ENCODE measurements at places on chromosomes 16 and 17.

DNA sequence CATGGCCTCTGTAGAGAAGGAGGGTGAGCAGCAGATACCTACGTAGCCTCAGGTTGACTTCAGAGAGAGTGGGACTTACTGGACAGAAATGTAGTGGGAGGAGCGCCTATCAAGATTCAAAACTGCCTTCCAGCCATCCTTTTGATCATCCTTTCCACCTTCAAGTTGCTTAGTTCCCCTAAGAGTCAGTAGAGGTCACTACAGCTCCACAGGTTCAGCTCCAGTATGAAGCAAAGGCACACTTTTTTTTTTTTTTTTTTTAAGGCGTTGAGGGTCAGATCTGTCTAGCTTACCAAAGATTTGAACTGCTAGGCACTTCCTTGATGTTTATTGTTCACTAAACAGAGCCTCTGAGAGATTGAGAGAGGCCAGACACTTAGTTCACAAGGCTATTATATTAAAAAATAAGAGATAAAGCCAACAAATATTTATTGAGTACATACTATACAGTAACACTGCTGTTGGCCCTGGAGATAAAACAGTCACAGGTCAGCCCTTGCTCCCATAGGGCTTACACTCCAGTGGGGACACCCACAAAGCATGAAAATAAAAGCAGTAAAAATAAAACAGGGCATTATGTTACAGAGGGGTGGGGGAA, 3.1 kb downstream of the RNF227 start:
- peak; percentile 86 for DNase-seq

DNA sequence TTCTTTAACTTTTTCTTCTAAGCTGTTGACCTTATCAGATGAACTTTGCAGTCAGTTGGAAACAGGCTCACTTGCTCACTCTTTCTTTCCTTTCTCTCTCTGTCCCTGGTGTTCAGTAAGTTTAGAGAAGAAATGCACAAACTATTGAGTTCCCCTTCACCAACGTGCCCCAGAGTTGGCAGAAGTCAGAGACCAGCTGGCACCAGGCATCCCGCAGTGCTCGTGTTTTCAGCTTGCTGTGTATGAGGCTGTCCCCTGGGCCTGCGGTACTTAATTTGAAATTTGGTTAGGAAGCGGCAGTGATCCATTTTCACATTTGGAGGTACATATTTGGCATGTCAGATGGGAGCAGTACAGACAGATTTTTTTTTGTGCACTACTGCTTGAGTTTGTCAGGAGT, 258.6 kb downstream of the SNX29 start:
- peak; percentile 47 for DNase-seq

DNA sequence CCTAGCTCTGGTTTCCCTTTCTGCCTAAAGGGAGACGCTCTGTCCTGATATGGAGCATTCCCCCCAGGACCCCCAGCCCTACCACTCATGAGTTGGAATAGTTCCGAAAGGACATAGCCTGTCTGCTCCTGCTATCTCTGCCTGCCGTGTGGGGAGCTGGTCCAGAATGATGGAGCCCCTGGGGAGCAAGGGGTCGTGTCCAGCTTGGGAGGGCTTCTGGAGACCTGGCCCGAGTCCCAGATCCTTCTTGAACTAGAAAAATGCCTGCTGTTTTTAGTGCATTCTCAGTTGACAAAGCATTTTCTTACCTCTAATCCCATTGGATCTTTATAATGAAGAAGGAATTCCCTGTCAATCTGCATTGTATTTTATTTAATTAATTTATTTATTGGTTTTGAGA, 9.1 kb upstream of the GRN start:
- no peak for DNase-seq

GRCh38 chr17:7955414-7956227, 23.6 kb downstream of the CNTROB start:
- no peak for DNase-seq

GRCh38 chr17:74280093-74280513, 6.1 kb downstream of the DNAI2 start:
- DNase-seq: no peak

DNA sequence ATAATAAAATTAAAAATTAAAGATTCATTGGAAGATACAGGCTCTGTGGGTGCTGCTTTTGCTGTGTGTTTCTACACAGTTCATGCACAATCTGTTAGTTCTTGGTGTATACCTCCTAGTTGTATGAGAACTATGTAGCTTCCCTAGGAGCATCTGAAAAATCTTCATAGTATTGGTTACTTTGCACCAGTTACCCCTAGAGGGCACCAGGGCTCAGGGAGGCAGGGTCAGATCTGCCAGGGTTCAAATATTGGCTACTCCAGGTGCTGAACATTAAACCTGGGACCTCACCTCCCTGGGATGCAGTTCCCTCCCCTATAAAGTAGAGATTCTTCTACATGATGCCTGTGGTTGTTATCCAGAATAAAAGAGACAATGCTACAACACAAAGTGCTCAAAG, 583.0 kb upstream of the CDH11 start:
- no peak for DNase-seq

GRCh38 chr17:31387438-31387837, 4.0 kb upstream of the RAB11FIP4 start:
- no peak for DNase-seq

- DNase-seq: no peak
Observed at GRCh38 chr16:78619811-78620210, 520.4 kb downstream of the WWOX start.

GRCh38 chr16:31347445-31347844, 7.5 kb upstream of the ITGAX start:
- no peak for DNase-seq

- DNase-seq: no peak
Observed at GRCh38 chr17:57559634-57560318, 185.3 kb downstream of the CCDC182 start.

- peak; percentile 26 for DNase-seq
Observed at GRCh38 chr17:65785109-65785508, 223.7 kb upstream of the AXIN2 start.

DNA sequence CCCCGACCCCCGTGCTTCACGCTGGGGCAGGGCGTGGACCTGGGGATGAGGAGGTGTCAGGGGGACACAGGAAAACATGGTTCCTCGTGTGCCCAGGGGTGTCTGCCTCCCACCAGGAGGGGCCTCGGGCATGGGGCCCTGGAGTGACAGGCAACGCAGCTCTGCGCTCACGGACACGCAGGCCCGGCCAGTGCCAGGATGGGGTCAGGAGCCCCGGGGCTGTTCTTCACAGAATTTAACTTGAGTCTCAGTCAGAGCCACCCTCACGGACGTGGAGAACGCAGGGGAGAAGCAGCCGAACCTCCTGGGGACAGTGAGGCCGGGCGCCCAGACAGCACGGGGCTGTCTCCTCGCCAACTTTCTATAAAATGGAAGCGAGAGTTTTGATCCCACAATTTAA, 16.7 kb downstream of the UNKL start:
- DNase-seq: no peak

GRCh38 chr17:57838857-57839570, 10.8 kb downstream of the MRPS23 start:
- DNase-seq: no peak

- DNase-seq: no peak
Observed at GRCh38 chr17:40105861-40106759, 5.7 kb upstream of the NR1D1 start.

DNA sequence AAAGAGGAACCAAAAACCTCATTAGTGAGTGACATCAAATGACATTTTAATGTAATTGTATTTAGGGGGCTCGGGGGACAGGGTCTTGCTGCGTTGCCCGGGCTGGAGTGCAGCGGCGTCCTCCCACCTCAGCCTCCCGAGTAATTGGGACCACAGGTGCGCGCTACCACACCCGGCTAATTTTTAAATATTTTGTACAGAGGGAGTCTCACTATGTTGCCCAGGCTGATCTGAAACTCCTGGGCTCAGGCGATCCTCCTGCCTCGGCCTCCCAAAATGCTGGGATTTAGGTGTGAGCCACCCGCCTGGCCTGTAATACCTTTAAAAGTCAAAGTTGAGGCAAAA, 581 bp downstream of the SNRNP25 start:
- DNase-seq: no peak

DNA sequence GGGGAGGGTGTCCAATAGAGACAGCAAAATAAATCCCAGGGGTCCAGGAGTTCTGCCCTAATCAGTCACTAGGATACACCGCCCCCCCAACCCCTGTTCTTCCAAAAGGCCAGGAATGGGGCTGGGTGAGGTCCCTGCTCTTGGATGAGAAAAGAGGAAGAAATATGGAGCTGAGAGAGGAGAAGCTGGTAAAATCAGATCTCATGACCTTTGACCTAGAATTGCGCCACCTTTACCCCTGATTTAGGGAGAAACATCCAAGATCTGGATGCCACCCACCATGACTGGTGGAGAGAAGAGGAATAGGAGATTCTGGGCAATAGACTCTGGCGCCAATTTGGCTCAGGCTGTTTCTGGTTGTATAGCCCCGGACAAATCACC, 707 bp upstream of the CACNB1 start:
- DNase-seq: peak; percentile 39

DNA sequence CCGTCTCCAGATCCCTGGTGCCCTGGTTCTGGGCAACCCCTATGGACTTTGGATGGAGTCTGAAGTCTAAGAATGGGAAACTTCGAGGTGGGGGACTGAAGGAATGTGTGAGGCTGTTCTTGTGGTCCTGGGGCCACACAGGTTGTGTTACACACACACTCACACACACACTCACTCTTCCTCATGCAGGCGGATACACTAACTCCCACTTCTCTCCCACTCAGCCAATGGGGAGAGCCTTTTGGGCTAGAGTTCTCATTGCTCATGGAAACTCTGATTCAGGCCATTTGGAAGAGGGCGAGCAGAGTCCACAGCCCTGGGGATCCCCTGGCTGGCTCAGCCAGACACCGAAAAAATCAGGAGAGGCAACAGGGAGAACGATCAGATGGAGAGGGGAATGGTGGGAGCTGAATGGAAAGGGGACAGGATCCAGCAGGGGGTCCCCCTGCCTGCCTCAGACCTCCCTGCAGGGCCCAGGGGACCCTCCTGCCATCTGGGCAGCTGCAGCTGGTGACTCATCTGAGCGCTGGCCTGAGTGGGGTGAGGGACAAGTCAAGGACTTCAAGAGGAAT, 9.1 kb downstream of the IGFBP4 start:
- DNase-seq: no peak

GRCh38 chr16:68739964-68740627, 3.0 kb downstream of the CDH1 start:
- DNase-seq: no peak

- peak; percentile 35 for DNase-seq
Observed at GRCh38 chr17:19238167-19238505, 970 bp downstream of the EPN2 start.

- peak; percentile 58 for DNase-seq
Observed at GRCh38 chr17:32277284-32277683, 11.7 kb downstream of the RHBDL3 start.

- no peak for DNase-seq
Observed at GRCh38 chr16:3017794-3018506, at the start of gene CLDN6. CLDN6 (minus strand) TSS chr16:3018183; CDS start chr16:3016021, 2,162 bp downstream.

GRCh38 chr17:35170968-35171771, 23.0 kb downstream of the SLC35G3 start:
- DNase-seq: no peak

DNA sequence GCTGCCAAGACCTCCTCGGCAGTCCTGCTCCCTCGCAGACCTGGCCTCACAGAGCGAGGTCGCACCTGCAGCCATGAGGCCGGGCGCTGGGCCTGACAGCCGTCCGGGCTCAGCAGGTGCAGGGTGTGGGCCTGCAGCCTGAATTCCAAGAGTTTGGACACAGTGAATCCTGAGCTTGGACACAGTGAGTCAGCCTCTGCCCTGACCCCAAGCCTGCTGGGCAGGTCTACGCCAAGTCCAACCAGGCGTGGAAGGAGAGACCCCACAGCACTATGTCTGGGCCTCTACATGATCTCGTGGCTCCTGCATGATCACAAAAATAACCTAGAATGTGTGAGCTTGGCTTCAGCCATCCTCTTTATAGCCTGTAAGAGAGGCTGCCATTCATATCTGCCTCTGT, 121.0 kb downstream of the C16orf95 start:
- DNase-seq: no peak

DNA sequence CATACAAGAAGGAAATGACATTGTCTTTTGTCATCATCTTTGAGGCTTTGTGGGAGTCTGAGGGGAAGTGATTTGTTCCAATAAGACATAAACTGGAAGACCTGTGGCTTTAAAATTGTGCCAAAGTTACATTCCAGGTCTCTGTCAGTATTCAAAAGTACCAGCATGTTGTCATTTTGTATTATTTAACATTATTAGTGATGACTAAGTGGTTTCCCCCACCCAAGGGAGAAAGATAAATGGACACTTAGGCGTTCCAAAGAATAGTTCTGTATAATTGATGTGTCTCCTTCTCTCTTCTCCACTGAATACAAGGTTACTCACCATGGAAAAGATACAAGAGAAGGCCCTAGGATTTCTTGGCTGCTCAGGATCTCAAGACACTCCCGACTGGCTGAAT, 3.8 kb downstream of the CFAP97D1 start:
- no peak for DNase-seq

- DNase-seq: no peak
Observed at GRCh38 chr16:75252049-75252864, 833 bp upstream of the BCAR1 start.

GRCh38 chr16:67181346-67181745, 2.4 kb downstream of the MATCAP1 start:
- DNase-seq: no peak

Data from pons (tissue), 1 donor.